GM23338 (cell line): ENCODE measurements at places on chromosomes 7 and 10.
A peak's percentile ranks its signal among the peaks of the same experiment; 100 is the strongest.

DNA sequence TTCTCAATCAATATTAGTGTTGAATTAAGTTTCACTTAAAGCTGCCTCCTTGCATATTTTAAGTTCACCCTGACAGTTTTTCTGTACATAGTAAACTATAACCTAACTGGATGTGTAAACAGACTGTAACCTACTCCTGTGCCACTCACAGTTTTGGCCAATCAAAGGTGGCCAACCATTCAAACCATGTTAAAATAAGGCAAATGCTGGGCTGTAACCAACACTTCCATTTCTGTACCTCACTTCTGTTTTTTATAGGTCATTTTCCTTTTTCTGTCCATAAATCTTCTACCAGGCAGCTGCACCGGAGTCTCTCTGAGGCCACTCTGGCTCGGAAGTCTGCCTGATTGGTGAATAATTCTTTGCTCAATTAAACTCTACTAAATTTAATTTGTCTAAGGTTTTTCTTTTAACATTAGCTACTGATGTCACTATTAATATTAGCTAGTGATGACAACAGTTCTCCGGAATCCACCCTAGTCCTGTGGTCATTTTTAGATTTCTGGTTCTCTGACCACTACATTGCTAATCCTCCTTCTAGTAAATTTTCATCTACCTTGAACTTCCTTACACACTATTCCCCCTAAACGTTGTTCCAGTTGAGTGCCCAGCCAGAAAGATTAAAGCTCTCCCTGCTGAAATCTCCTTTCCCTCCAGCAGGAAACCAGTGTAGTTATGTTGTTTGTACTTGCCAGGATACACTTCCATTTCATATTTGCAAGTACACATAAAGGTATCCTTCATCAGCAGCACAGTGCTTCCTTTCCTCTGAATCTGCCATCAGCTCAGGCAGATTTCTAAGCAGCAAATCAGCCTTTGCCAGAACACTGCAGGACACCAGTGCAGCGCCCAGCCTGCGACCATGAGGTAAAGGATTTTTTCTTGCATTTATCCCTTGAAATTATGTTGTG lies 18.6 kb upstream of the IFIT2 start:
- DNase-seq, result no peak

- no peak for DNase-seq
Observed at GRCh38 chr10:27253576-27253975, 13.0 kb upstream of the ACBD5 start.

DNA sequence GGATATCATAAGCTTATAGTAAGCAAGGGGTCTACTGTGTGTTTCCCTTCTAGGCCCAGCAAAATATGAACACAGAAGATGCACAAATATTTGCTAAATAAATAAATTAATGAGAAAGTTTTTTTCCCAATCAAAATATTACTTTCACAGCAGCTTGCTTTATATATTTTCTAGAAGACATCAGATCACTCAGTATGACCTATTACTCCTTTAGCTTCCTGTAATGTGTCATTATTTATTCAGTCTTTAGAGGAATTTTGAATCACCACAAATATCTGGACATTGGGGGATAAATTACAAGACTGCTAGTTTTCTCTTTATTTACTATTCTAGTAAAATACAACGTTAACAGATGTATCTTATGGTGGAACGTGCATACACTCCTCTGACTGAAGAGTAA lies 765.8 kb upstream of the POM121L12 start:
- no peak for DNase-seq

DNA sequence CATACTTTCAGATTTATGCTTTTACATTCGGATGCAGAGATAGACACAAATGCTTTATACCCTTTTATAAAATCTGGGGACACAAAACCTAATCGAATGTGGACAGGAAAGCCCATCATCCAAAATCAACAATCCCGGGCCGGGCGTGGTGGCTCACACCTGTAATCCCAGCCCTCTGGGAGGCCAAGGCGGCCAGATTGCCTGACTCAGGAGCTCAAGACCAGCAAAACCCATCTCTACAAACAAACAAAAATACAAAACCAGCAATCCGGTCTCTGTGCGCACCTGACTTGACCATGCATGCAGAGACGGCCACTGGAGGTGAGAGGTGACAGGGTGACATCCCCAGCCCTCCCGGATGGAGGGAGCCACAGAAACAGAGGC lies 13.5 kb downstream of the COBL start:
- no peak for DNase-seq

- peak; percentile 69 for DNase-seq
Observed at GRCh38 chr10:68560943-68561864, 1.1 kb downstream of the TET1 start.

- DNase-seq, result peak; percentile 74
Observed at GRCh38 chr10:132939957-132940790, 2.2 kb downstream of the CFAP46 start.

DNA sequence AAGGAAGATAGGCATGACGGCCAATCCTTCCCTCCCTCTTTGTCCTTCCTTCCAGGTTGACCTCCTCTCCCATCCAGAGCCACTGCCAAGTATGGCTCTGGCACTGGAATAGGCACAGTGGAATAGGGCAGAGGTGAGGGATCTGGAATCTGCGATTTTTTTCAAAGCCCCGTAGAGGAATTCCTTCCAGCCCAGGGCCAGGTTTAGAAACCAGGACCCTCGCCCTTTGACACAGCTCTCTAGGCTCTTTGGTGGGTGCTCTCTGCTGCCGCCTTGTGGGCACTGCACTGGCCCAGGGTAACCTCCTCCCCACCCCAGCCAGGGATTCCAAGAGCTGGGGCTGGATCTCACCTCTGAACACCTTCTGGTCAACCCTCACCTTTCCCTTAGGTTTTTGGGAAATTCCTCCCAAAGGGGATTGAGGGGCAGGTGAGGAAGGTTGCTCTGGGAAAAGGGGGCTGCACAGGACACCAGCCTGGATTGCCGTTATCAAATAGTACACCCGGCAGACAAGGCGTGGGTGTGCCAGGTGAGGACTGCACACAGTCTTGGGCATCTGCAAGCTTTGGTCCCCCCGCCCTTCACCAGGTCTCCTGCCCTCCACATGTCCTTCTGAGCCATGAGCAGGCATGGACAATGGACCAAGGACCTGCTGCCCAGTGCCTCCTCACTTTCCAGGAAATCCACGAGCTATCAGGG lies 22.8 kb downstream of the C10orf105 start:
- DNase-seq, result peak; percentile 87

DNA sequence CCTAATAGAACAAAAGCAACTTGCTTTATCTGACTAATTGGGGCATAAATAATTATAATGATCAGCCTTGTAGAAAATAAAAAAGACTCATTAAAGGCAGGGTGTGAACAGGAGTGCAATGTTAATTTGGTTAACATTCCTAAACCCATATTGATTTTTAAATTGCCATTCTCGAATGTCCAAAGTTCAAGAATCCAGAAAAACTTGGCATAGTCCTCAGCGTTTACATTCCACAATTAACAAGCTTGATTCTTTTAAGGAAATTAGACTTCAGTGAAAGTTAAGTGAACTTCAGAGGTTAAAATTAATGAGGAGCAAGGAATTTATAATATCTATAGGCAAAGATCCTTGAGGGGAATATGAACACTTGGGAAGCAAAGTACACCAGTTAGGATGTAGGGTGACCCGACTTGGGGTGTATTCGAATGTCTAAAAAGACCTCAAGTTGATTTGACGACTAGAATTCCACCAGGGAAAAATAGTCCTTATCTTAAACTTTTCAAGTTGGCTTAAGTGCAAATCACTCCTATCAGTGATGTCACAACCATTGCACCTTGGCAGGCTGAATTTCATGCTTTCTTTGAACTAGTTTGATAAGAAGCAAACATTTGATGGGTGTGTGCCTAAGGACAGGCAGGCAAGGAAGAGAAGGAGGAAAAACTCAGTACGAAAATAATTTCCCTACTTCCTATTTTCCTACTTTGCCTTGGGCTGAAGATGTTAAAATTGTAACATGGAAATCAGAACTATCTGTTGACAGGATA lies 830.4 kb upstream of the COBL start:
- DNase-seq, result no peak

- DNase-seq, result no peak
Observed at GRCh38 chr10:69397972-69398371, 18.7 kb downstream of the TACR2 start.

DNA sequence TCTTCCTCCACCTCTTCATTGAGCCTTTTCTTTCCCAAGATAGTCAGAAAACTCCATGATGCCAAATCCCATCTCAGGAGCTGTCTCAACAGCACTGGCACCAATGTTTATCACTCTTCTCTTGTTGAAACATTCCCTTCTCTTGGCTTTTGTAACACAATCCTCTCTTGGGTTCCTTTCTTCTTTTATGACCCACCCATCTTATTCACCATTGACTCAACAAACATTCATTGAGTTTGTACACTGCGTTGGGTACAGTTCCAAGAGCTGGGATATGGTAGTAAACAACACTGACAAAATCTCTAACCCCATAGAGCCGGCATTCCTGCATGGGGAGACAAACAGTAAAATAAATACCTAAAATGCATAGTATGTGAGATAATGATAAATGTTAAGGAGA lies 577.5 kb downstream of the INHBA start:
- no peak for DNase-seq

DNA sequence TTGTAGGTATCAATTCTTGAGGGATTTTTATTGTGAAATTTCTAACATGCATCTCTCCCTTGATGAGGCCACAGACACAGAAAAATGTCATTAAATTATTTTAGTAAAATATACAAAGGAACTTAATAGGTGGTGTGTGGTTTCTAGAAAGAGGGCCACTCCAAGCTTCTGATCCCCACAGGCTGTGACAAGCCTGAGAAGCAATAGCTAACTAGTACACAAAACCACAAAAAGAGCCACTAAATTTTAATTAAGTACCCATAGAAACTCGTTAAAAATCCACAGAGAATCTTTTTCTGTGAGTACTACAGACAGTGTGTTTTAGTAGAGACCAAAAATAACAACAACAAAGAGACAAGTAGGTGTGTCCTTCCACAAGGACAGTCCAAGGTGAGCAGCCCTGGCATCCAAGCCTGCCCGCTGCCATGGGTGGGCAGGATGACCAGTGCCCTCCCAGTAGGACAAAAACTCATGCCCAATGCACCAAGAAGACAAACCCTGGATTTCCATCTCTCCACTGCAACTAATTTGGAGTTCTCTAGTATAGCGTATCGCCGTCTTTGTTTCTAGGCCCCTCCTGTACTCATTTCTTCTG lies 81.0 kb downstream of the RNF216 start:
- DNase-seq, result no peak

- DNase-seq, result peak; percentile 87
Observed at GRCh38 chr10:68231106-68231816, 652 bp downstream of the ATOH7 start.

GRCh38 chr10:131271195-131271880 lies 40.2 kb downstream of the TCERG1L start:
- DNase-seq, result no peak

- no peak for DNase-seq
Observed at GRCh38 chr7:113158756-113159155, 40.4 kb upstream of the SMIM30 start.

- no peak for DNase-seq
Observed at GRCh38 chr10:18607503-18608378, 43.6 kb downstream of the NSUN6 start.

GRCh38 chr7:68245688-68246087 lies 1249.1 kb downstream of the TYW1 start:
- DNase-seq, result peak; percentile 8

DNA sequence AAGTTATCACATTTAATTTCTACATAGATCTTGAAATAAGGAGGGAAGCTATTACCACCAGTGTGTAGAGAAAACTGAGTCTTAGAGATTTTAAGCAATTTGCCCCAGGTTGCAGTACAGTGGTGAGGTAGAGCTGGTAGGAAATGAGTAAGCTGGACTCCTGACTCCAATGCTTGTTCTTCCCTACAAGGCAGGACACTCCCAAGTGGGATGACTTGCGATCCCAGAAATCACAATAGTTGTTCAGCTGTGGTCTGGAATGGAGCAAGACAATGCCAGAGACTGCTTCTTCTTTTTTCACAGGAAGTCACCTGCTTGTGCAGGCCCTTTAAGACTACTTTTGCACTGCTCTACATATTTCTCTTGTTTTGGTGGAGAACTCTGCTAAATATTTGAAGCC lies 327.2 kb upstream of the BMPER start:
- DNase-seq, result no peak

GRCh38 chr10:61834519-61834918 lies 67.0 kb upstream of the ARID5B start:
- DNase-seq, result no peak

GRCh38 chr10:30834153-30834552 lies 197.5 kb downstream of the ZNF438 start:
- DNase-seq, result no peak

DNA sequence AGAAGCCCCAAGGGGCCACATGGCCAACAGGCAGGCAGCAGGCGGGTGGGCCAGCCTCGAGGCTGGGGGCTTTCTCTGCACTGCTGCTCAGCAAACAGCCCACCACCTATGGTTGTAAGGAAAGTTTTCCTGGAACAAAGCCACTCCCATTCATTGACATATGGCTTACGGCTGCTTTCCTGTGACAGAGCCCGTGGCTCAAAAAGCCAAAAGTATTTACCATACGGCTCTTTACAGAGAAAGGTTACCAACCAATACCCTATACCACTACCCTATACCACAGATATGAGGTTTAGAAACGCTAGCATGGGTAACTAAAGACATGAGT lies 152.7 kb downstream of the MAD1L1 start:
- no peak for DNase-seq

GRCh38 chr7:100152937-100153666 lies 4.4 kb downstream of the LAMTOR4 start:
- no peak for DNase-seq

GRCh38 chr7:127064-127598 lies 65.2 kb upstream of the FAM20C start:
- no peak for DNase-seq

DNA sequence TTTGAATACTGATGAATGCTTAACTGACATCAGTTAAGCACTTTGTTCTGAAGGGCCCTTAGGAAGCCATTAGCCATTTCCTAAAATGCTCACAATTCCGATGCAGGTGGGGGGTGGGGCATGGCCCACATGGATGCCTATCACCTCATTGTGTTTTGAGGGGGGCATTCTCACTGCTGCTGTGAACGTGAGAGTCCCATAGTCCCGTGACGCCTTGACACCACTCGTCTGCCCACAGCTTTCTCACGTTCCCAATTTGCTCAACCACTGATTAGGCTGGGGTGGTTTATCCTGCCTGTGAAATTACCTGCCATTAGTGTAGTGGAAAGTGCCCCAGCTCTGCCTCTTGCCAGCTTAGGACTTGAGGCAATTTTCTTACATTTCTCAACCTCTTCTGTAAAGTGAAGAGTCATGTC lies 31.9 kb downstream of the DUSP5 start:
- peak; percentile 79 for DNase-seq

GRCh38 chr7:115216652-115217051 lies 294.8 kb downstream of the MDFIC start:
- no peak for DNase-seq

- no peak for DNase-seq
Observed at GRCh38 chr7:88147949-88148348, 71.9 kb downstream of the SRI start.
